ENCODE measurements at places on chromosomes 6 and 20. TPM values are rescaled to one million over a fixed set of nuclear protein-coding genes. Genes with fewer than 3 reads are reported as not detected.

The ADGRF1 gene
- polyA plus RNA-seq: 1.5 TPM

The WFDC12 gene
- not detected for polyA plus RNA-seq

GRCh38 chr20:12030470-12030869 lies 112.8 kb downstream of the BTBD3 start:
- DNase-seq: peak; percentile 69
- no peaks in the 10 kb centered on the region for H3K27me3 ChIP-seq
- no peaks in the 10 kb centered on the region for H3K36me3 ChIP-seq
- H3K27ac ChIP-seq: no peak overlapping the region
- H3K4me1 ChIP-seq: no peaks in the 10 kb centered on the region

The STX11 gene
- polyA plus RNA-seq: 2.6 TPM

The PHF10 gene
- polyA plus RNA-seq: 30.5 TPM

The POM121L2 gene
- polyA plus RNA-seq: not detected

Data from stomach (tissue), 19 donors.